ENCODE measurements at places on chromosomes 2 and 18.
A peak's percentile ranks its signal among the peaks of the same experiment; 100 is the strongest.

DNA sequence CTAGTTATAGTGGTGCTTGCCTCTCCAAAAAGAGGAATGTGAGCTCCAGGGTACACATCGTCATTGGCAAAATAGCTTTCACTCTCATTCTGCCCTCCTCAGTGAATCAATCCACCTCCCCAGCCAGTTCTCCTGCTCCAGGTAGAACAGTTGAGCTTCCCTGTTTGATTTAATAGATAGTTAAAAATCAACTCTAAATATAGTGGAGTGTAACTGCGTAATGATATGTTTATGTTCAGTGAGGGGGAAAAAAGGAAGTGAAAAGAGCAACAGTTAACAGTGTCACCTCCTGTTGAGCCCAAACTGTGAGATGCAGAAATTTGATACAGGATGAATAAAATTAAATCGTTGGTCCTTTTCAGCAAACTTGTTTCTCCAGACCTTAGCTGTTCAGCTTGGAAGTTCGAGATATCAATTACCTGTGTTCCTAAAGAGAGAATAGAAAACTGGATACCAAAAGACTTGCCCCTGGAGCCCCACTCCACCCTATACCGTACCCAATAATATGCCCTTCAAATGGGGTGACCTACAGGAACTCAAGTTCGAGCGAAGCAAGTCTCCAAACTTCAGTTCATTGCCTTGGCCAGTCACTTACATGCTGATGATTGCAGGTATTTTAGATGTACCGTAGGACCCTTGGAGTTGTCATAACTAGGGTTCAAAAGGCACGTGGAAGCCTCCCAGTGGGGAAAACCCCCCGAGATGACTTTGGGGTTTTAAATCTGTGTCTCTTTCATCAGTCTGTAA, 708.4 kb downstream of the RNF144A start:
- DNase-seq = no peak

DNA sequence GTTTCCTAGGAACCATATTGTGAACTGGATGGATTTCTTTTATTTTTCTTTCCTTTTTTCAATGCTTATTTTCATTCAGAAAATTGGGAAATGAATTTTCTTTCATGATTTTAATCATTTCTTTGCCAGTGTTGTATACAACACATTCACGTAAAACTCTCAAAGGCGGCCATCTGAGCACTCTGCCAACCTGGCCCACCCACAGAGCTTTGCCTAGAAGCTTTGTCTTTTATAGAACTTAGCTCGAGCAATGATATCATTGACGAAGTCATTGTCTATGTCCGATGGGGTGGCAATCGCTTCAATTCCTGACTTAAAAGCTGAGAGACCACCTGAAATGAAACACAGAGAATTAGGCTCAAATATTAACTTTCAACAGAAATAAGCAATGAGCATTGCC, 13.3 kb downstream of the LYG2 start:
- no peak for DNase-seq

- no peak for DNase-seq
Measured at GRCh38 chr2:33511141-33511540, 34.7 kb downstream of the RASGRP3 start.

GRCh38 chr18:58615140-58616132, 13.5 kb downstream of the ALPK2 start:
- DNase-seq = peak; percentile 49

DNA sequence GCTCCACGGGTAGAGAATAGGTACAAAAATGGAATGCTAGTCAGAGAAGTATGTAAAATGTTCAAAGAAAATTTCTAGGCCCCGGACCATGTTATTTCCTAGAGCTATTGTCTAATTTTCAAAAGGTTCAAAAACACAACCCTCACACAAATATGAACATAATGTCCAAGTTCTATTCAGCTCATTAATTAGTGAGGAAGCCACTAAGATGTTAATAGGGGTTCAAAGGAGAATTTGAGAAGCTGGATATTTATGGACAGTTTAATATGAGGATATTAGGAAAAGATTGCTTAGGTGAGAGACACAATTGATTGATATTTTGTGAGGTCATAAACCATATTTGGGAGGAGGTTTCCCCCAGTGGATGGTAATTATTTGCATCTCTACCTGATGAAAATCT, 710.6 kb upstream of the ID2 start:
- no peak for DNase-seq

DNA sequence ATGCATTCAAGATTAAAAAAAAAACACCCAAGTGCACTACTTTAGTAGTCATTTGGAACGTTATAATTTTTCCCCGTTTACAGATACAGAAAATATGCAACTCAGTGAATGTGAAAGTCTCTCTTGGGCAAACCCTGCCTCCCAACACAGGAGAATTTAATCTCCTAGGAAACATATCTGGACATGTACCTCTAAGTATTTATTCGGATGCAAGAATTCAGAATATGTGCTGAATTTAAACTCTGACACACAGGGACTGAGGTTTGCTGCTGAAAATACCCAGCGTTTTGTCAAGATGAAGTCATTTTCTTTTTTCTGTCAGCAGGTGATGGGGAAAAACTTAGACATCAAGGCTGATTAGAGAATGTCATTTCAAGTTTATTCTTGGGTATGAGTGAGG, 105.4 kb downstream of the ACKR3 start:
- DNase-seq = no peak

DNA sequence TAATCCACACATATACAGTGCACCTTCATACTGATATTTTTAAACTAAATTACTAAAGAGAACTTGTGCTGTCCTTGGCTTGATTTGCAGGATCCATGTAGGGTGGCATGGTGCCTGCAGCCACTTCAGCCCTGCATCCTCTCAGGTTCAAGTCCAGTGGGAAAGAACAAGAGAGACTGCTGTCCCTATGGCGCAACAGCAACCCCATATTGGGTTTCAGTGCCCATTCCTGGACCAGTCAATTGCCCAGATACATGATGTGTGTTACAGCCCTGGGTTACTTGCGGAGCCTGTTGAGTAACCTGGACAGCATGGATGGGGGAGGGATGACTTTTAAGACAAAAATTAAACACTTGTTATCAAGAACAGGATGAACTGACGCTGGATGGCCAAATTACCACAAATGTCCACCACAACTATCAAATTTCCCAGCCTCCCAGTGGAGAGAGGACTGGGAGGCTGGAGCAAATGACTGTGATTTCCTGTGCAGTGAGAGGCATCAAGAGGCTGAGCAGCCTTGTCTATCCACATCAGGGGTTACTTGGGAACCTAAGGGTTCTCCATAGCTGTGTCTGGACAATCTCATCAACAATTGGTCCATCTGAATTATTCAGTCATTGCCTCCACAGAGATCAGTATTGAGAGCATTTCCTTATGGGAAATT, 162.0 kb downstream of the CAPN13 start:
- DNase-seq = no peak

DNA sequence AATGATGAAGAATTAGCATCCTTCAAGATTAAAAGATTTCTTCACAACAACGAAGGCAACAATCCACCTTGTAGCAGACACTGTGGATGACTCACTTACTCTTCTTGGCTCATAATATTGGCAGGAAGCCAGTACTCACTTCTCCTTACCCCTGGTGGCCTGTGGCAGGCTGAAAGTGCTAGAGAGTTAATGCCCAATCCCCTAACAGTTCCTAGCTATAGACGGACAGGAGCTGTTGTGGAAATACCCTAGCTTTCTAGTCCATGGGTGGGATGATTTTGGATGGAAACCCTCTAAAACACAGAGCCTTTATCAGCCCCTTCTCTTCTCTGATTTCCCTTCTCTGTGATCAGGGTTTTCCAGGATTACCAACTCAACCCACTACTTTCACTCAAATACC, 128.6 kb upstream of the NYAP2 start:
- no peak for DNase-seq

GRCh38 chr2:123303731-123304130, 721.4 kb upstream of the CNTNAP5 start:
- no peak for DNase-seq

DNA sequence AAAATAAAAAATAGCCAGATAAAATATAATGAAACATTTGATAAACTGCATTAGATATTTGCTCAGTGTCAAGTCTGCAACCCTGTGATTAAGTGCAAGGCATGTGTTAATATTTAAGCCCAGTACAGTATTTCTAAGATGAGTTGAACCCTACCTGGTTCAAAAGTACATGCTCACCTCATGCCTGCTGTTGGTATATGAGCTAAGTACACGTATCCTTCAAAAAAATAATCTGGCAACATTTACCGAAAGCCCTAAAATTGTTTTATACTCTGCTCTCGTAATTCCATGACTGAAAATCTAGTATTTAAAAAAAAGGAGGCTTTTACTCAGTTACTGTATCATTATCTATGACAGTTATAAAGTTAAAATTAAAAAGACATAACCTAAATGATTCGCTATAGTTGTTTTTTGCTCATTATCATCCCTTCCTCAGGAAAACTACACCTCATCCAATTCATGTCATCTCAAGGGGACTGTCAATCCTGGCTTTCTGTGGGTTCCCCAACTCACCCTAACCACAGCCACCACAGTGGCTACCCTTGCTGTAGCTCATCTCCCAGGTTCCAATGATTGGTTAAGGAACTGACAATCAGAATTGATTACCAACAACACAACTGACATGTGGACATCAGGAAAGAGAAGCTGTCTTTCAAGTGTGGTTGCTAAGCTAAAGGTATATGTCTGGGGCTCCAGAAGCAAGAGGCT, 10.6 kb downstream of the TLK1 start:
- DNase-seq = no peak

GRCh38 chr18:51053814-51054213, 23.8 kb downstream of the SMAD4 start:
- DNase-seq = no peak

GRCh38 chr2:127037476-127037875, 69.5 kb downstream of the BIN1 start:
- DNase-seq = no peak

DNA sequence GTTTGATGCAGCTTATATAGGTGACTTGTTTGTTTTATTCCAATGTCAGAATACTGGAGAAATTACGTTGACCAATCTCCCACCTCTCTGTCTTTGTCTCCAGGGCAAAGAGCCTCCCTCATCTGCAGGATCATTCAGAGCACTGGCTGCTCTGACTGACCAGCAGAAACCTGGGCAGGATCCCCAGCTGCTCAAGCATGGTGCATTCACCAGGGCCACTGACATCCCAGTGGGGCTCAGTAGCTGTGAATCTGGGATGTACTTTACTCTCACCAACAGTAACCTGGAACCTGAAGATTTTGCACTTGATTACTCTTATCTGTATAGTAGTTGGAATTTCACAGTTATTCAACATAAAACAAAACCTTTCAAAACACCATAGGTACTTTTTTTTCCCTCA, 235.9 kb downstream of the ANKRD36 start:
- no peak for DNase-seq

GRCh38 chr2:47513981-47514520, 111.1 kb downstream of the MSH2 start:
- no peak for DNase-seq

DNA sequence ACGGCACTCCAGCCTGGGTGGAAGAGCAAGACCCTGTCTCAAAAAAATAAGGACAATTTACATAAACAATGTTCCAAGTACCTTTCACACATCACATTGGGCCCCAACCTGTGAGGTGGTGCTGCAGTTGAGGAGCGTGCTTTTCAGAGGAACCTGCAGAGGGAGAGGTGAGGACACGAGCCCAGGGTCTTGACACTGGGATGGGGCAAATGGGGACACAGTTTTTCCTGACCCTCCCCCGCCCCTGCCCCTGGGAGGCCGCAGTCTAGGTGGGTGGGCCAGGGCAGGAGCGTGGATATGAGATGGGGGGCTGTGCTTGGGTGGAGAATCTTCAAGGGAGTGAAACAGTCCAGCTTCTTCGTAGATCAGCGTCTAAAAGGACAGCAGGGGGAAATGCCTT, 112.9 kb downstream of the SEPTIN10 start:
- DNase-seq = no peak

- DNase-seq = no peak
Measured at GRCh38 chr2:110679337-110679707, 1.5 kb upstream of the BUB1 start.

- no peak for DNase-seq
Measured at GRCh38 chr18:10217211-10217610, 237.2 kb upstream of the APCDD1 start.

DNA sequence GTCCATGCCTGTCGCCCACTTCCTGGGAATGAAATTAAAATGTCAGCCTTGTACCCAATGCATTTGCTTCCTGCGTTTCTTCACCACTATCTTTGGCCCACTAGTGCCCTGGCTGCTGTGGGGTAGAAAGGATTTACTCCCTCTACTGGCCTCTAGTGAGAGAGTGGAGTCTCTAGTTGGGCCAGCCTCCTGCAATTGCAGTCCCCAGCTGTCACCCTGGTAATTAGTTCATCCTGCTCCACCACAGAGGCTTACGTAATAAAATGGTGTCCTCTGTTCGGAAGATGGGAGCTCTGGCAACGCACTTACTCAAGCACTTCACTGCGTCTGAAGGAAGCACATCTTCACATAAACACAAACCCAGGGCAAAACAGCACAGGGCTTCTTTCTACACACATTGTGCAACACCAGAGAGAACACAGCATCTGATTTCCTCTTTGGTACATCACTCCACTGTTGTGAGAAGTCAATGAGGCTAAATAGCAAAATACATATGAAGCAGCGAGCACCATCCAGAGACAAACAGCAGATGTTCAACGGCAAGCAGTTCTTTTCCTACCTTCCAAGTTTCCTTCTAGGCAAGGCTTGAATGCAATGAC, 274.6 kb downstream of the LRATD1 start:
- DNase-seq = no peak

DNA sequence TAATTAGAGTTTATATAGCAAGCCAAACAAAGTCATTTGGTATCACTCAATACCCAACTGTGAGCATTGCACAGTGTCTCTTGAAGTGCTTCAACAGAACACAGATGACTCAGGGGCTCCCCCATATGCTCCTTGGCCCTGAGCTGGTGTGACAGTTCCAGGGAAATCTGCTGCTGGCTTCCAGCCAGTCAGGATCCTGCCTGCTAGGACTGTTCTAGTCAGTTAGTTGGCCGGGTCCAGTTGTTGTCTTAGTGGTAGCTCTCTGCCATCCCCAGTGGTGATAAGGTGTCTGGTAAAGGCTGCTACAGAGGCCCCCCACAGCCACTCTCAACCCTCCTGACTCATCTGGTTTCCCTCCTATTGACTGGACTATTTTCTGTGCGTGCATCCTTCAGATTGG, 100.3 kb downstream of the IRS1 start:
- DNase-seq = no peak

DNA sequence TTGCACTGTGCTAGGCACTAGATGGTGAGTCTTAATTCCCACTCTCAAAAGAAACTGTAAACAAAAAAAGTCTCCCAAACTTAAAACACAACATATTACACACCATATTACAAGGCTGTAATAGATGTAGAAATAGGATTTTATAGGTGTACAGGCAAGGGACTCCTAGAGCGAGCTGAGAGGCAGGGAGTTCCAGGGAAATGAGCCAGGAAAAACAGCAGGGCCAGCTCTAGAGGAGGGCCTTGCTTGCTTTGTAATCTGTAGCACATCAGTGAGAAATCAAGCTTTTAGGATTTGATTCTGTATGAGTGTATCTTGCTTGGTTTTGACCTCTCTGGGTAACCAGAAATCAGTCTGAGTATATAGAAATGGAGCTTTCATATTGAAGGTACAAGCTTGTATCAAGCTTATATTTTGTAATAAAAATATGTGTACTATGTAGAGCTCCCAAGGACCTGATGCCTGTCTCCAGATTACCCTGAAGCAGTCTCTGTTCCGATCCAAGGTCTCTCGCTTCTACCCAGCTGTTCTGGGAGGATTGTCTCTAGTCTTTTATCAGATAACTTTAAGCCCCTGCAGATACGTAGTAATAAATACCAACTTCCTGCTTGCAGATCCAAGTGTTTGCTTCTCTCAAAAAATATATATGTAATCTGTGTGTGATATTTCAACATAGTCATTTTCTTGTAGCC, 73.0 kb downstream of the MYO1B start:
- no peak for DNase-seq

Measured in activated T-cell treated with anti-CD3 and anti-CD28 coated beads for 4 hours (primary cell).